ENCODE measurements at places on chromosomes 13 and 19.

DNA sequence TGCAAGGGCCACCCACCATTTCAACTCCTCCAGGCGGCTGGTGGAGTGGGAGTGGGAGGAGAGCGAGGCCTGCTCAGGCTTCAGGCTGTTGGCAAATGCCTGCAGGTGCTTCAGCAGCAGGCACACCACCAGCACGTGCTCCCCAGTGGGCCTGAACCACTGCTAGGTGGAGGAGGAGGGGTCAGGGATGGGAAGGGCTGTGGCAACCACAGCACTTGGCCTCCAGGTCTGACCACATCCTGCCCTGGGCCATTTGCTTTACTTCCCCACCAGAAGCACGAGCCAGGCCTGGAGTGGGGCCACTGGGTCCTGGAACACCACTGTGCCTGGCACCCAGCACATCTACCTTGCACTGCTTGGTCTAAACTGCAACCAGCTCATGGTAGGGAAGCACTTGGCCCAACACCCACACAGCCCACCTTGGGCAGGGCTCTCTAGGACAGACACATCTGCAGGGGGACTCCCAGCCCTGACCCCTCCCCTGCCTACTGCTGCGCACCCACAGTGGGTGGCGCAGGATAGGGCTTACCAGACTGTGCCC lies 26.2 kb downstream of the TUBA3C start:
- DNase-seq: no peak

DNA sequence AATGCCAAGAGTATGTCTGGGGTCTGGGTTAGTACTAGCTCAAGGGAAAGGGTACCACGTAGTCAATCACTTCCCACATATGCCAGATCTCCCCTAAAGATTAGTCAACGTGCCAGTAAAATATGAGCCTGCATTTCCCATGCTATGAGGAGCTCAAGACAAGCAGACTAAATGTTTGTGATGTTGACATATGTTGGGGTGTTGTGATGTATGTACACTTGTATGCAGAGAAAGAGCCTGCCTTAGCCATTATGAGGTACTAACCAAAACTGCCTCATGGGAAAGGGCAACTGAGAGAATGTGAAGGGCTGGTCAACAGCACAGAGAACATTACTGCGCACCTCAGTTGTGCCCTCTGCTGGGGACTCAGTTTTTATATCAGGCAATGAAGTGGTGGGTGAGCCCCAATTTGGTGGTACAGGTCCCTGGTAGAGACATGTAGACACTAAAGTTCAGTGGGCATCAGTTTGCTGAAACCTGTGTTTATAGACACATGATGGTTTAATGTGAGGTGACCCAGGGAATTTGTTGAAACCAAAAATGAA lies 287.0 kb downstream of the DCT start:
- no peak for DNase-seq

- DNase-seq: no peak
Measured at GRCh38 chr19:1611353-1611752, 6.1 kb upstream of the UQCR11 start.

DNA sequence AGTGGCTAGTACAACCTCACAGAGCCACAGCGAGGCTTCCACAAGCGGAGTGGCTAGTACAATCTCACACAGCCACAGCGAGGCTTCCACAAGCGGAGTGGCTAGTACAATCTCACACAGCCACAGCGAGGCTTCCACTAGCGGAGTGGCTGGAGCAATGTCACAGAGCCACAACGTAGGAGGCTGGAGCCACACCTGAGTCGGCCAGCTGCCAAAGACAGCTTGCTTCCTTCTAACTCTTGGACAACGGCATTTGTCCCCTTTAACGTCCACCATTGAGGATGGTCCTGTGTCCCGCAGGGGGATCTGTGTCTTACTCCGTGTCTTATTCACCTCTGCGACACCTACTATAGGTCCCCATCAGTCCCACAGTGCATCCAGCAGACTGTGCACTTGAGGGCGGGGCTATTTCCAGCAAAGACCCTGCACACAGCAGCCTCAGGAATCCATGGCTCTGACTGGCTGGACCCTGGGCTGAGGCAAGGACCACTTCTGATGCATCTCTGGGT lies 3.7 kb downstream of the ZNF787 start:
- DNase-seq: no peak

- DNase-seq: no peak
Measured at GRCh38 chr13:51849145-51850101, 4.4 kb upstream of the TMEM272 start.

DNA sequence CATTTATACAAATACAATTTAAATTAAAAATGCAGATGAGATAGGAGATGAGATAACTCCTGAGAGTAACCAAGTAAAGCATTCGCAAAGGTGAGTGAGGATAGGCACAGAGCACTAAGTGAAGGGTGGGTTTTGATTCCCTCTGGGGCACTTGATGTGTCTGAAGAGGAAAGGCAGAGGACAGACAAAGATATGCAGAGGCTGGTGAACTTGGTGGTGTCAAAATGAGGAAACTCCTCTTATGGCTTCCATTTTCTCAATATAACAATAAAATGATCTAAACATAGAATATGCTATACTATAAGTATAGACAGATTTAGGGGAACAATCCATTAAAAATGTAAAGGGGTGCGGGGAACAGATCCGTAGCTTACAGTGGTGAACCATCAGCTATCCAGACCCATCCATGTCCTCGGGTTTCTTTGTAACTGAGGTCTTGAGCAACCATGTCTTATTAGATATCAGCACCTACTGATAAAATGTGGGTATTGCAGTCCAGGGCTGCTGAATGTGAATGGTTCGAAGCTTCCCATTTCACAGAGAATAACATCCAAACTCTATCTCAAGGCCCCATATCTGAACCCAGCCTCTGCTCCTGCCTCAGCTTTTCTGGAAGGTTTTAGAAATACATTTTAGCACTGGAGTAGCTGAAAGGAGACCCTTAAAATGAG lies 73.9 kb upstream of the SLC10A2 start:
- no peak for DNase-seq

GRCh38 chr13:21123956-21124355 lies 52.4 kb downstream of the SKA3 start:
- DNase-seq: no peak

DNA sequence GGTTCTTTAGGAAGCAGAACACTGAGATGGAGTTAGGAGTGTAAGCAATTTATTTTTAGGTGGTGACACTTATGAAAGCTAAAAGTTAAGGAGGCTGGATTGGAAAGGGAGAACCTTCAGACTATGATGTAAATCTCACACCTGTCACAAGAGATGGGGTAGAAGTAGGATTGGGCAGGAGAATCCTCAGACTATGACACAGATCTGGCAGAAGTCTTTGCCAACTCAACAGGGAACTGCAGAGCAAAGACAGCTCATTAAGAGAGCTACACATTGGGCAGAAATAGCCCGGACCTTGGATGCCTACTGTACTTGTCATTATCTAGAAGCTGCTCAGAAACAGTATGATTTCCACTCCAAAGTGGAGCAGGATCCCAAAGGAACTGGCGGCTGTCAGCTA lies 134.4 kb downstream of the DNAJC15 start:
- no peak for DNase-seq

- no peak for DNase-seq
Measured at GRCh38 chr19:17754634-17755442, 3.6 kb downstream of the FCHO1 start.

DNA sequence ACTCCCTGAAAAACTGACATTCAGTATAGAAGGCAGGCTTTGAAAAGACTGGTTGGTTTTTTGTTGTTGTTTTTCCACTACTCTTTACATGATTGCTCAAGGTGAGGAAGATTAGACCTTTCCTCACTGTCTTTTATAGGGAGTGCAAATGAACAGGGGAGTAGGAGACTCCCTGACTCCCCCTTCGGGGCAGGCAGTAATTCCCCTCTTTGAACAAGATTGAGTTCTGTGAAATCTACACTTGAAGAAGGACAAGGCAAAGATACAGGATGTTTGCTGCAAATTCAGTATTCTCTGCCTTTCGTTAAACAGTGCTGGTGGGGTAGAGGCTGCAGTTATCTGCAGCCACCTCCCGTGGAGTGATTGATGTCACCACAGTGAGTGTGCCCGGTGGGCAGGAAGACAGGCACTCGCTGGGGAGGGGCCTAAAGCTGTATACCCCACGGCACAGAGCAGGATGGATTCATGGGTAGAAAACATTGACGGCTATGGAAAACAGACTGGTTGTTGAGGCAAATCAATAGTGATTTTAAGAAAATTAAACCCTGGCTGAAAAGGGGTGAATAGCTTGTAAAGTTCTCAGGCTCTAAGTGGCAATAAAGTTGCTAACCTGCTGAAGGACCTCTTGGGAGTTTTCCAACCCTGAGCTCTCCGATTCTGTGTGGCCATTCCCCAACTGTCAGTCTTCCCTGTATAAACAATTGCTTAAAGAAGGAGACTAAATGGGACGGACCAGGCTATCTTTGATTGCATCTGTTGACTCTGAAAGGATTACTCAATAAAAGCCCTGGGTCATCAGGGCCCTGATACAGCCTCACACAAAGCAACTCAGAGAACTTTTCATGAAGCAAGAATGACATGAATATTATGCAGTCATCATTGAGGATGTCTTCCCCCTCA lies 308.3 kb downstream of the TBC1D4 start:
- no peak for DNase-seq

DNA sequence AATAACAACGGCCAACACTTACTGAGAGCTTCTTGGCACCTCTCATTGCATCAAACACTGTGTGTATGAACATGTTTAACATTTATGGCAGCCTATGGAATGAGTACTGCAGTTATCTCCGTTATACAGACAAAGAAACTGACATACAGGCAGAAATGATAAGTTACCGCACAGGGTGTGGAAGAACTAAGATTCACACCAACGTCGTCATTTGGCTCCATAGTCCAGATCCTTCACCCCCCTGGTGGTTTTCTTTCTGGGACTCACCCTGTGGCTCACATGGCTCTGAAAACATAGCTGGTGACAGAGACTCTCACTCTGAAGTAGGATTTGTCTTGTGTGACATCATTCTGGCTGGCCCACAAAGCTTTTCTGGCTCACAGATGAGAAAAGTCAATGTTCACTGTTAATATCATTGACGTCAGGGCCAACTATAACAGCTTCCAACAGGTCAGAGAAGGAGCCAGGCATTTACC lies 230.1 kb downstream of the DLEU7 start:
- DNase-seq: no peak

DNA sequence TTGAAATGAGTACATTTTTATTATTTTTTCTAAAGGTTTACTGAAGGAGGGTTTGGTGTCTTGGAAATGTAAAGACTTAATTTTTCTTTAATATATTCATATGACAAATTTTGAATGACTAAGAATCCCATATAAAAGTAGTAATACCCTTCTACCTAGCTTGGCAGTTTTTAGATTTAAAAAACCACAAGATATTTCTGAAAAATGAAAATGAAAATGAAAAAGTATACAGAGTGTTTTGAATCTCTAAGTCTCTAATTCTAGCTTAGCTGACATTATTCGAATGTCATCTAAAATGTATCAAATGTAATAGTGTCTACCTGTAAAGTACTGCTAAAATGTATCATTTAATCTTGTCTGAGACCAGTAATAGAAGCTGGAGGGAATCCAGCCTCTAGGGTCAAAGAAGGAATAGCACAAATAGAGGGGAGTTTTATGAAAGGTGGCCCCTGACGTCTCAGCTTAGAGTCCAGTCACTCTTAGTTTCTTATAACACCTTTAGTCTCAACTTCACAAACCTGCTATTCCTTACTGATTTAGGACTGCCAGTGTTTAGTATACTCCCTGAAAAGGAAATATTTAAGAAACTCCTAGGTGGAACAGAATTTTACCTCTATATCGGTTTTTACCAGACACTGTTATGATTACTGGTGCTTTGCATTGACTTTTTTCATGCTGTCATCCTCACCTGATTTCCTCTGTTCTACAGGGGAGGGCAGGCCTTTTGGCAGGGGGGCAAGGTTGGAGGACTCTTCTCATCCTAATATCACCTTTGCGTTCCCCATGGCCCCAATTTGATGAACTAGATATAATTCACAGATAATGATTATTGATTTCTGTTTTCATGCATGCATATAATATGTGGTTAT lies 16.2 kb upstream of the MIR17HG start:
- no peak for DNase-seq

GRCh38 chr19:2528675-2529101 lies 52.8 kb downstream of the GADD45B start:
- DNase-seq: no peak

GRCh38 chr19:40411125-40411842 lies 1.9 kb downstream of the PRX start:
- DNase-seq: no peak

- DNase-seq: no peak
Measured at GRCh38 chr13:23861310-23861709, 27.9 kb downstream of the MIPEP start.

DNA sequence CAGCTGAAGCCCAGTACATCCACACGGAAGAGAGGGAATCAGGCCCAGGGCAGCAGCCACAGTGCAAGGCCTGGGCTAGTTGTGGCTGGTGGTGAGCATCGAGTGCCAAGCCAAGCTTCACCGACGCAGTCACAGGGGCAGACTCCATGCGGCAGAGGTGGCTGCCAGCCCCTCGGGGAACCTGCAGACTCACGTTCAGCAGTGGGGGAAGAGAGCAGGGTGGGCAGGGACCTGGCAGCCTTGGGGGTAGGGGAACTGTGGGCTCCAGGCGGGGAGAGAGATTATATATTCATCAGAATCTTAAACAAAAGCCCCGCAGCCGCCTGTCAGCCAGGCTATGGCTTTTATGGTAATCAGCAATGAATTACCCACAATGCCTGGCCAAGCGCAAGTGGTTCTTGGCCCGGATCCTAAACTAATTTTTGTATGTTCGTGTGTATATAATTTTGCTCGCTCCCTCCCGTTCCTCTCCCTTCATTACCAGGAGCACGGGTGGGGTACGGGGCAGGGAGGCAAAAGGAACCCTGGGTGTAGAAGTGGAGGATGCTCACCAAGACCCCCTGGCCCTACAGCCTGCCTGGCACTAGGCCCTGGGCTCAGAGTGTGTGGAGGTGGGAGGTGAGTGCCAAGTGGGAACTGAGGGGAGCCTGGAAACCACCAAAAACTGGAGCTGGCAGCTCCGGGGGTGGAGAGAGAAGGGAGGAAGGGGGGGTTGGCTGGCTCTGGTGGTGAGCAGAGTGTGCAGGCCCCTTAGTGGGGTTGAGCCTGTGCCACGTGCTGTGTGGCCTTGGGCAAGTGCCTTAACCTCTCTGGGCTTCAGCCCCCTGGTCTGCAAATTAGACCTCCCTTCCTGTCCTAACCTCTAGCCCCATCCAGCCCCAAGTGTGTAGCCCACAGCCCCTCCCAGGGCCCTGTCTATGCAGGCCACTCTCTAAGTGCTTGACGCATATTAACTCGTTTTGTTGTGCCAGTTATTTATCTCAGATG lies 31.9 kb downstream of the PTPRS start:
- DNase-seq: no peak
